M059J (cell line): ENCODE measurements at places on chromosomes 2 and 18.

DNA sequence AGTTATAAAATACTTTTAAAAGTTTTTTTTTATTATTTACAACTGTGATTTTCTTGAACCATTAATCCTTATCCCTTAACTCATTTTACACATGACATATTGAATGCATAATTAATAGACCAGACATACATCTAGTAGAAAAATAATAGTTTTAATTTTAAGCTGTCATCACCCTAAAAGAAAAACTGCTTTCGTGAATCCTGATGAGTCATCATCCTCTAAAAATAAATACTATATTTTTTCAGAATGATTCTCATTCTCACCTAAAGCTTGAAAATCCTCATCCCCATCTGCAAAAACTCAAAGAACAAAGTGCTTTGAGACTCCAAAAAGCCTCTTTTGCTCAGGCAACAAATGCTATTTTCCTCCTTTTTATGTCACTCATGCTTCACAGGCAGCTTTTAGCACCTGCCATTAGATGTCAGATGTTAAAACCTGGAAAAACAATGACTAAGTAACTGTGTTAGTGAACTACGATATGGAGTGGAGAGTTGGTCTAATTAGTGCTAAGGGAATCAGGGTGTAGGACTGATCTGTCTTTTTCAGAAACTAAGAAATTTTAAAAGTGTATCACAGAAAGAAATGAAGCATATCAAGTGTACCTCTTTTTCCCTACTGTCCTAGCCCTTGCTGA is 297.6 kb downstream of the TMX3 start:
- no peak for DNase-seq

DNA sequence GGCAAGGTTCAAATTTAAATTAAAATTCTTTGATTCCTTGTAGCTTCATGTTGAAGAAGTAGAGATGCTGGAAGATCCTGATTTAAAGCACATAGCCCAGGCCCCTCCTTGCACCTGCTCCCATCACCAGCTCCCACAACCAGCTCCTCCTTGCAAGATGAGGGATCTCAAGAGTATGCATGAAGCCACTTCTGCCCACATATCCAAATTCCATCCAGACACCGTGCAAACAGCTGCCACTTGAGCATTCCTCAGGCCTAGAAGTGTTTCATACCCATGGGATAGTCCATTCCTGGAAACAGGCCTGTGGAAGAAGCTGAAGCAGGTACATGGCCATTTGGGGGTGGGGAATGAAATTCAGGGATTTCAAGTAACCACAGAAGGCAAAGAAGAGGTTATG is 32.4 kb upstream of the ITPRID2 start:
- DNase-seq = no peak

DNA sequence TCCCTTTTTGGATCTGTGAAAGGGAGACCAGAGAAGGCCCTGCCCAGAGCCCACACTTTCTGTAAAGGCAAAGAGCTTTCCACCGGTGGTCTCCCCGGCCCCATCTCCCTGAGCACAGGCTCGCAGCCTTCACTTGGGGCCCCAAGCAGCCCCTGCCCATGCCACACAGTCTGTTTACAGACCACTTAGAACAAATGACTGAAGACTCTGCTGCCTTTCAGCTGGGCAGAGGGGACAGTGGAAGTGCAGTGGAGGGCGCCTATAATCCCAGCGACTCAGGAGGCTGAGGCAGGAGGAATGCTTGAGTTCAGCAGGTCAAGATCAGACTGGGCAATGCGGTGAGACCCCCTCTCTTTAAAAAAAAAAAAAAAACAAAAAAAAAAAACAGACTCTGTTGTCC is 28.9 kb downstream of the SERTAD2 start:
- DNase-seq = no peak

DNA sequence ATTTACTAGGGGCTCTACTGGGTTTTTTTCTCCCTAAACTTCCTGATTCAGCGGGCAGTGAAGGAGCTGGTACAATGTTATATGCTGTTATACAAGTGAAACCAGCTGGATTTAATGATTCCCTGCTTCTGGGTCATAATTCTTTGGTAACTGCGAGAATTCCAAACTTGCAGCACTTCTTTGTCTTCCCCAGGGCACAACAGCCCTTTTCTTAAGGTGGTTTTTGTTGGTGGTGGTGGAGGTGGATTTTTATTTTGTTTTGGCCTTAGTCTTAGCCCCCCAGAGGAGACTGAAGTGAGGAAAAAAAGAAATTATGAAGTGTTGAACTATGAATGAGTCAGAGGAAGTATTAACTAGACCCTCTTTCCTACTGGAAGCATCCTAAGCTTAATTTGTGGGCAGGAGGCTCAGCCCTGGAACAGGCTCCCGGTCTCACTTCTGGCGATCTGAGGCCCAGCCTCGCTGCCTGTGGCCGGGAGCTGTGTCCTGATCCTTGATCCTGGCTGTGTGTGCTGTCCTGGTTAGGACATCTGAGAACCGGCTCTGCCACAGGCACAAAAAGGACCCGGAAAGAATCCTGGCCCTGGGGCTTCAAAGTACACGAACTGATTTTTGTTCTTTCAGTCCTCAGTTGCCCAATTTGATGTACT is 141.9 kb downstream of the LYPD6B start:
- peak; percentile 30 for DNase-seq

GRCh38 chr18:473802-474201 is 26.7 kb downstream of the COLEC12 start:
- no peak for DNase-seq

DNA sequence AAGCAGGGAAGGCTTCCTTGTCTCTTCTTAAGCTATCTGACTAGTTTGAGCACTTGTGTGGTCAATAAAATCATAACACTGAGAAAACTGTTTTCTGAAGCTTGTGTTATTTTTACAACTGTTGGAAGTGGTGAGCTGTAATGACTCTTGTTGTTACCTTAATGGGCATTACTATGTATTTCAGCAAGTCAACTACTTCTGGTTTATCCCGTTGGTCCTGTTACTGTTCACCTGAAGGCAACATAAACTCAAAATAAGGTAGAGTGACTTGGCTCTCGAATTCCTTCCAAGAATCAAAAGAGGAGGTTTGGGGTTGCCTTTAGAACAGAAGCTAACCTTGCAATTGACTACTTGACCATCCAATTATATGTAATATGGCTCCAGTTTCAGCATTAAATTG is 23.2 kb upstream of the FIGN start:
- no peak for DNase-seq

- no peak for DNase-seq
These were observed 85.4 kb downstream of the FMNL2 start for GRCh38 chr2:152420363-152420762.

DNA sequence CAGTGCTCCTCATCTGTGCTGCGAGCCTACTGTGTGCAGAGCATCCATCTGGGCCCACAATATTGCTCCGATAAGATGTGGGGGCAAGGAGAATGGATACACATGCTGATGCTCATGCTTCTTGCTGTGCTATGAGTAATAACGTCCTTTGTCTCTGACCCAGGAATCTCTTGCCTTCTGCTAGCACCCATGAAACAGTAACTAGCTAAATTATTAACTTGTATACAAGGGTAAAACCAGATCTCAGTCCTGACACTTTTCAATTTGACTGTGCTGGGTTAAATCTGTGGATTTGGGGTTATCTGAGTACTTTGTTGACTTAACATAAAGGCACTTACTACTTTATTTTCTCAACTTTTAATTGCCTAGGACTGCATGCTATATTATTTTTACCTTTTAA is 357.6 kb downstream of the SLC4A3 start:
- DNase-seq = no peak

DNA sequence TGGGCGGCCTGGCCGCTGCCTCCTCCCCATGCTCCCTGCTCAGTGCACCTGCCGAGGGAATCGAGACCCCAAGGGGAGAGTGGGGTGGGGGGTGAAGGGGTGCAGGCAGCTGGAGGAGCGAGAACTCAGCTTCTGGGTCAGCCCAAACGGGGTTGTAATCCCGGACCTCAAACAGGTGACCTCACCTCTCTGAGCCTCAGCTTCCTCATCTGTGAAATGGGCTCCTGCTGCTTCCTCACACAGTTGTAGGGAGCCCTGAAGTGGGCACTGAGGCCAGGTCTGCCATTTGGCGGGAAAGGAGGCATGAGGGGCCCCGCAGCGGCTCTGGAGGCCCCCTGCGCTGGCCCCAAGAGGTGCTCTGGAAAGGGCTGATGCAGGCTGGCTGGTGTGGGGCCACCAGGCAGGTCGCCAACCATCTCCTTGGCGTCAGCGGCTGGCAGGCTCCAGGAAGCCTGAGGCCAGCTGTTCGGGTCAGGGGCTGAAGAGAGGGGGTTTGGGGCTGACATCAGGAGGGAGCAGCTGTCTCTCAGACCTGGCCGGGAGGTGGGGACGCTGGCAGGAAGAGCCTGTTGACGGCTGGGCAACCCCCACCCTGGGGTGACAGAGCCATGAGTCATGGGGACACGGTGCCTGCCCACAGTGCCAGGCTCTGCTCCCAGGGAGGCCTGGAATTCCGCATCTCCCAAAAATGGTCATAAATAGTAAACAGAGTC is 4.9 kb downstream of the KLHL30 start:
- DNase-seq = peak; percentile 87

DNA sequence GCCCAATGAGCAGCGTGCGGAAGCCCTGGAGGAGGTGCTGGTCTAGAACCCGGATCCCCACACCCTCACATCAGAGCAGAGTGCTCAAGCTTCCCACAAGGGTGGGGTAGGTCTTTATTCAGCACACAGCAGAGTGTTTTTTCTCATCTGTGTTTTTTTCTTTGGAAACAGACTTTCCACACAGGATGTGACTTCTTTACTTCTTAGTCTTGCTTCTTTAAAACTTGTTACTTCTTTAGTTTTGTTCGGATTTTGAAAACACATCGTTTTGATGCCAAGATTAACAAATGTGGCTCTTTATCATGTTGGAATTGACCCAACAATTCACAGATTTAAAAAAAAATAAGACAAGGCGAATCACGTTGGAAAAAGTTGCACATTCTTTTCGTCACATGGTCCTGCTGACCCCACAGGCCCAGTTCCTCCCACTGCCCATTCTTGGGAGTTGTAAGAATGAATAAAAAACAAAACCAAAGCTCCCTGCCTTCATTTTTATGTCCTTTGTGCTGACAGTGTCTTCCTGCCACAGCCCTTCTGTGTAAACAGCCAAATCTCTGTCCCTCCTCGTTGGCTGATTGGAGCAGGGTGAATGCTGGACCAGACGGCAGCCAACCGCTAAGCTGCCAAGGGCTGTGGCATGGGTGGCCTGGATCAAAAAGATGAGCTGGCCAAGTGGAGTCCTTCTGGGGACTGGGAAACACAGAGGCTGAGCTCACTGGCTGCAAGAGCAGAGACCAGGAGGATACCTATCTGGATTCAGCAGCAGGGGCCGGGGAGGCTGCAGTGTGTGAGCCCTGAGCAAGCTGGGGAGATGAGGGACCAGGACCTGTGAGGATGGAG is 81.6 kb downstream of the TWIST2 start:
- no peak for DNase-seq

DNA sequence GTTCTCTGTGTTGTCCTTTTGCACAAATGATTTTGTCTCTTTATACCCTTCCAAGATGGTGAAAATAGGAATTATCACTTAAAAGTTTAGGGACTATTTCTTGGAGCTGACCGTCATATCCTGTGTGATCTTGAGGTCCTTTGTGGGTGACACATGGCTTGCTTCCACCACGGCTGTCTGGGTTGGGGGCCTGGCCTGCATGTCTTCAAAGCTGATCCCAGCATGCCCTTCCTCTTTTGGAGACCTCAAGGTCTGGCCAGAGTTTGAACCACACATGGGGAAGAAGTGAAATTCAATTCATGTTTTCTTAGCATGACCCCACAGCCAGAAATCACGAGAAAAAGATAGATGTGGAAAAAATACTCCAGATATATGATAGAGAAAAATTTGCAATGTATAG is 14.0 kb downstream of the SFTPB start:
- no peak for DNase-seq

- peak; percentile 79 for DNase-seq
These were observed 437.9 kb downstream of the TXNL1 start for GRCh38 chr18:56200381-56200911.

DNA sequence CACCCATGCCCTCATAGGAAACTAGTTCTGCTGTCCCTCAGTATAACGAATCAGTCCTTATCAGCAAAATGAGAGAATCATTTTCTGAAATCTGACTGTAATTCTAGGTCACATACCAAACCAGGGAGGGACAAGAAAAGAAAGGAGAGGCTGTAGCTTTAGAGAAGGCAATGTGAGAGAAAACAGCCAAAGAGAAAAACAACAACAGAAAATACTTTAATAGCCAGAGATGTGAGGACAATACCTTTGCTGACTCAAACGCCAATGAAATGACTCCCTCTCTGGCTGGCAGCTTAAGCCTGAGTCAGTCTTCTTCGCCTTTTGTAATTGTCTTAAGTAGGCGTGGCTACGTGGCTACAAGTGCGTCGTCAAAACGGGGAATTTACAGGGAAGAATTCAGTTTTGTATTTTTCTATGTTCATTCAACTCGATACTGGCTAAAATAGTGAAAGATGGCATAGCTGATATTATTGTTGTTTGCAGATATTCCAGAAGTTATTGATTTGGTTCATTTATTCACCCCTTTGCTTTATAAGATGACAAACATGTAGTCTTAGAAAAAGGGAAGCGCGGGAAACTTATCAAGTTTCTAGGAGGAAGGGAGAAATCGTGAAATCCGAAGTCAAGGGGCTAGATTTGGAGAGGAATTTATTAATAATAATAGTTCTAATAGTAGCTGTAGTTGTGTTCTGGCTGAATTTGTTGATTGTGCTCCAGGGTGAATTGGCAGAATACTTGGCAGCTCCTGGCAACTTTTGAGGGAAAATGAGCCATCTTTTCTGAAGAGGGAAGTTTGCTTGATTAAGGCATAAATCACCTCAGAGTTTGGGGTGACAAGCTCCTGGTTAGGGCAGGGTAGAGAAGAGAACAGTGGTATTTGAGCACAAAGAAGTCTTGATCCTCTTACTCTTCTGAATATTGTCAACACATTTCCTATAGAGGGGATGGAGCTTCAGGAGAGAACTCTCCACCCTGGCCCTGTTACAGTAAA is at the start of gene IL1A:
IL1A (minus strand) TSS at position 295 of the 991 bp plus-strand sequence. CDS start 723 bp downstream, outside the sequence.
- DNase-seq = peak; percentile 82

DNA sequence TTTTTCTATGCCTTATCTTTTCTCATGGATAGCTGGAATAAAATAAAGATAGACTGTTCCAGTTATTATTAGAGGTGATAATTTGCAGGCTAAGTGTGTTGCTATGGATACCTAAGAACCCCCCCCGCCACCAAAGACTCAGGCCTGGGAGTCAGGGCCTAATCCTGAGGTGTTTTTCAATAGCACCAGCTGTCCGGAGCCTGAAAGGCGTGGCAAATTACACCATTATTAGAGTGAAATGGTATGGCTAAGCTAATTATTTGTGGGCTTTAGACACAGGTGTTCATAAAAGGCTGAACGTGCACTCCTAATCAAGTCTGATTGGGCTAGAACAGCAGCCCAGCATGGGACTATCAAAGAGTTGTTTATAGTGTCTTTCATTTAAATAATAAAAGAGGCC is 293.2 kb upstream of the DCC start:
- DNase-seq = no peak

GRCh38 chr2:12325806-12326205 is 390.9 kb upstream of the TRIB2 start:
- DNase-seq = peak; percentile 89

DNA sequence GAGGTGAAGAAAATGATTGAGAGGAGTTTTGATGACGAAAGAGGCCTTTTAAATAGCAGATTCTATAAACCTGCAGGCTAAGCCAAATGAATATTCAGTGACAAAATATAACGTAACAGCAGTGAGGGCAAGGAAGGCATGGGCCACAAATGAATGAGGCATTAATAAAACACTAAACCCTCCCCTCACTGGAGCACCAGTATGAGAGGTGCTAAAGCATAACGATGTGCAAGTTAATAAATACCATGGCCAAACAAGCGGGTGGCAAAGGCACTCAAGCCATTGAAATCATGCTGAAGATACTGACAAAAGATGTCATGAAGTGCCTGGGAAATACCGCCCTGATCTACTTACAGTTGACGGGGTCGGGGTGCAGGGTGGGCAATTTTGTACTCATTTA is 30.2 kb upstream of the LONRF2 start:
- no peak for DNase-seq
